LHCN-M2 (cell line): ENCODE measurements at places on chromosomes 12 and 14. TPM values are rescaled to one million over a fixed set of nuclear protein-coding genes. Genes with fewer than 3 reads are reported as not detected.

NRIP2 gene
- total RNA-seq: not detected in 2 replicates

SCARB1 gene
- 3.3 and 7.3 TPM in 2 replicates for total RNA-seq

ESYT1 gene
- total RNA-seq: 169 and 173 TPM in 2 replicates

RD3L gene
- not detected in 2 replicates for total RNA-seq

CCDC60 gene
- not detected in 2 replicates for total RNA-seq

KRT79 gene
- not detected in 2 replicates for total RNA-seq

MGAT4C gene
- total RNA-seq: under 0.01 and 0.06 TPM in 2 replicates

ADAMTS20 gene
- 0.17 and 0.32 TPM in 2 replicates for total RNA-seq

TUNAR gene
- 0.06 TPM in 1 of 2 replicates, not detected in the other for total RNA-seq

RAD9B gene
- total RNA-seq: 1.0 and 1.5 TPM in 2 replicates

PMCH gene
- total RNA-seq: not detected in 2 replicates
